ENCODE measurements at places on chromosomes 5 and 9.

- DNase-seq: no peak
These were observed 586 bp upstream of the FCHO2 start for GRCh38 chr5:72955143-72955767.

- no peak for DNase-seq
These were observed 298.8 kb upstream of the IRX4 start for GRCh38 chr5:2181557-2181956.

GRCh38 chr5:149585910-149586309 is 4.6 kb downstream of the ARHGEF37 start:
- DNase-seq: no peak

DNA sequence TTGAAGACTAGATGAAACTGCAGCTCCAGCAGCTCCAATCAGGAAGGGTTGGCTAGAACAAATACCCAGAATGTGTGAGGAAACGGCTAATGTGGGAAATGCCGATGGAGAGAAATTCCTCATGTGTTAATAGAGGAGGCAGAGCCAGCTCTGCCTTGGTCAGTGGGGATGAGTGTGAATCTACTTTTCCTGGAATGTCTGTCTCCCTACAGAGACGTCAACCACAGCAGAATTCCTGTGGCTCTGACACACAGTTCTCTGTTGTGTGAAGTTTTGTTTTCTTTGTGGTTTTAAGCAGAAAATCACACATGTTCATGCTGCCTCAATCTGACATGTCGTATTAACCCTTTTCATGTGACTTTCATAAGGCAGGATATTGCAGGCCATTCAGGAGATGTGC is 476.6 kb upstream of the WWC1 start:
- DNase-seq: no peak

- DNase-seq: no peak
These were observed 29.4 kb upstream of the ALDH1A1 start for GRCh38 chr9:72982146-72982799.

DNA sequence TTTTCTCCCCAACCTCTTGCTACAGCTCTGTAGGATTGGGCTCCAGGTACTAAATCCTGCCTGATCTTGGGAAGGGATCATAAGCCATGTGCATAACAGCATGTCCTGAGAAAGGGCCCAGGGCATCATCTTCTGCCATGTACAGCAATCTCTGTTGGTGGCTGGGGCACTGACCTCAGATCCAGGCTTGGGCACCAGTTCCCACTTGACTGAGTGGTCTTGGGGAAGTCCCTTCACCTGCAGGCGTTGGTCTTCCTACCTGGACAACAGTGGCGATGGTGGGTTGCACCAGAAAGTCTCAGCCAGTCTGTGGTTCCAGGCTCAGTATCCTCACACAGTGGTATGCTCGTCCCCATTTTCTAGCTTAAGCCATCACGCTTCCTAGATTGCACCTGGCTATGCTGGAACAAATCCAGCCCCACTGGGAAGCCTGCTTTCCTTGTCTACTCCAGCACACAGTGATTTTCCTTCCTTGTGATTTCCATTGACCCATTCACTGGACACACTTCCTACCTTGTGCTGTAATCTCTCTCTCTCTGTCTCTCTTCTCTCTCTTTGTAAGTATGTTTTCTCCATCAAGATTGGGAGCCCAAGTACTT is 121.7 kb upstream of the PITX1 start:
- DNase-seq: no peak

- DNase-seq: no peak
These were observed 7.5 kb upstream of the REEP5 start for GRCh38 chr5:112929336-112930081.

DNA sequence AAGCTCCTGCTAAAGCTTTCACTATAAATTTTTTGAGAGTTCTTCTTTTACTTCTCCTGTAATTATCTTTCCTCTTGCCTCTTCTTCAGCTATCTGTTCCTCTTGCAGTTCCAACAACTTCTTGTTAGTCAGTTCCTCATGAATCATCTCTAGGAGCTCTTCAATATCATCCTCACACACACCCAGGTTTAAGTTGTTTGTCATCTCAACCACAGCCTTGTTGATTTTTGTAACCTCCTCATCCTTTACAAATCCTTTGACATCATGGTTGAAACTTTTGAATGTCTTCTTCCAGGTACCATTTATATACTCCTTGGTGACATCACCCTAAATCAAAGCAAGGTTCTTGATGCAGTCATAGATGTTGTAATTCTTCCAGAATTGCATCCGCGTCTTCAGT is 106.3 kb upstream of the MAMDC2 start:
- no peak for DNase-seq

DNA sequence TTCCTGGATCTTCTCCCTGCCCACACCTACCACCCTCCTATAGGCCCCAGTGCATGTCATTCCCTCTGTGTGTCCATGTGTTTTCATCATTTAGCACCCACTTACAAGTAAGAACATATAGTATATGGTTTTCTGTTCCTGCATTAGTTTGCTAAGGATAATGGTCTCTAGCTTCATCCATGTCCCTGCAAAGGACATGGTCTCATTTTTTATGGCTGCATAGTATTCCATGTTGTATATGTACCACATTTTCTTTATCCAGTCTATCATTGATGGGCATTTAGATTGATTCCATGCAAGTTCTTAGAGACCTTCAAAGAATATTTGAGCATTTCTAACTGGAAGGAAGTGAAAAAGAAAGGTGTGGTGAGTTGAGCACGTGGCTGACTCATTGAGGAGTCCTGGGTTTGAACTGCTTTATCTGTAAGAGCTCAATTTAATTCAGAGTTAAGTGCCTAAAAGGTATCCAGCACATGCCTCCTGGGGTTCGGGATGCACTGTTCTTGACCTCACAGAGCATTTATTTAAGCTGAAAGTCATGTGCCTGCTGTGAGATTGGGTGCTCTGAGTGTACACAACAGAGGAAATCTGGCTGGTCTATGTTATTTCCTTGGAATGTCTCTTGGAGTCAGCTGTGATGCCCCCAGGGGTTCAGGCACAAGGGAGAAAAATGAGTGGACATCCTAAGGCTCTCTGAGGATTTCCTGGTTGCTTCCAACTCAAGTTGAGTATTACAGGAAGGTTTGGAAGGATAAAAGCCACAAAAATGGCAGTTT is 56.4 kb downstream of the SH3GL2 start:
- DNase-seq: no peak

DNA sequence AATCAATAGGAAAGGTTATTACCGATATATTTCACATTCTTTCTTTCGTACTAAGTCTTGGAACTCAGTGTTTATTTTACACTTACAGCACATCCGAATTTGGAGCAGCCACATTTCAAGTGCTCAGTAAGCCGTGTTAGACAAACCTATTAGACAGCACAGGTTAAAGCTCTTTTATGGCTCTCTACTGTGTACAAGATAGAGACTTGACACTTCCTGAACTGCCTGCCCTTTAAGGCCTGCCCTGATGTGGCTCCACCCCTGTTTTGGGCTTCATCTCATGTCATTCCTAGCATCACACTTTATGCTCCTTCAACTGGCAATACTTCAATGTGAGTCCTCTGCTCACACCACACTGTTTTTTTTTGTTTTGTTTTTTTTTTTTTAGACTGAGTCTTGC is 23.5 kb upstream of the SUSD1 start:
- DNase-seq: no peak

GRCh38 chr9:19788614-19789271 is at the start of gene SLC24A2:
Gene SLC24A2 (minus strand): TSS chr9:19789037.
- DNase-seq: no peak

DNA sequence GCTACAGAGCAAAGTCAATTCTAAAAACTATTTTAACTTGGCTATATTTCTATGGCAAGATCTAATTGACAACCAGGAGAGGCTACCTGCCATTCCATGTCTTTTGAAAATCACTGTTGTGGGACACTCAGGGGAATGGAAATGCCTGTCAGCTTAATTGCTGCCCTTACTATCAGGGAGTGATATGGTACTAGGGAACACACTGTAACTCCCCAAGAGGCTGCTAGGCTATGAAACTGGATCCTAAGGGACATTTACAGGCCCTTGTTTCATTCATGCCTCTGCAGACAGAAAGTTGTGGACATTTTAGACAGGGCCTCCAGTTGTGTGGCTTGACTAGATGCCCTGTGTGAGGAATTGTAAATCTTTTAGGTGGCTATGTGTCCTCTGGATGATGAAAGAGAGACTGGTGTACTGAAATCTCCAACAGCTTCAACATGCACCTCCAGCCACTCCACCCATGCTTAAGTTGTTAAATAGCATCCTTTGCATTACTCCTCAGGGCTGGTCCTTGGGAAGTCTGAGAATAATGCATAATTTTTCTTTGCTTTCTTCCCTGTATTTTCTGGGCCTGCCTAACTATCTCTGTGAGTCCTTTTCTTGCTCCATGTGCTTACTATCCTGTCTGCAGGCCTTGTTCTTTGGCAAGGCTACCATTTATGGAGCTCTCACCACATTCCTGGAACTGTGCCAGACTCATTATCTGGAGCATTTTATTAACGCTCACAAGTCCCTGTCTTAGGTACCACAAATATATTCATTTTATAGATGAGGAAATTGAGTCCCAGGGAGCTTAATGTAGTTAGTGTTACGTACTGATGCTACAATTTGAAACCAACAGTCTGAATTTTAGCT is 3.2 kb downstream of the MROH2B start:
- DNase-seq: no peak

- no peak for DNase-seq
These were observed 4.6 kb upstream of the FEM1C start for GRCh38 chr5:115549154-115549553.

DNA sequence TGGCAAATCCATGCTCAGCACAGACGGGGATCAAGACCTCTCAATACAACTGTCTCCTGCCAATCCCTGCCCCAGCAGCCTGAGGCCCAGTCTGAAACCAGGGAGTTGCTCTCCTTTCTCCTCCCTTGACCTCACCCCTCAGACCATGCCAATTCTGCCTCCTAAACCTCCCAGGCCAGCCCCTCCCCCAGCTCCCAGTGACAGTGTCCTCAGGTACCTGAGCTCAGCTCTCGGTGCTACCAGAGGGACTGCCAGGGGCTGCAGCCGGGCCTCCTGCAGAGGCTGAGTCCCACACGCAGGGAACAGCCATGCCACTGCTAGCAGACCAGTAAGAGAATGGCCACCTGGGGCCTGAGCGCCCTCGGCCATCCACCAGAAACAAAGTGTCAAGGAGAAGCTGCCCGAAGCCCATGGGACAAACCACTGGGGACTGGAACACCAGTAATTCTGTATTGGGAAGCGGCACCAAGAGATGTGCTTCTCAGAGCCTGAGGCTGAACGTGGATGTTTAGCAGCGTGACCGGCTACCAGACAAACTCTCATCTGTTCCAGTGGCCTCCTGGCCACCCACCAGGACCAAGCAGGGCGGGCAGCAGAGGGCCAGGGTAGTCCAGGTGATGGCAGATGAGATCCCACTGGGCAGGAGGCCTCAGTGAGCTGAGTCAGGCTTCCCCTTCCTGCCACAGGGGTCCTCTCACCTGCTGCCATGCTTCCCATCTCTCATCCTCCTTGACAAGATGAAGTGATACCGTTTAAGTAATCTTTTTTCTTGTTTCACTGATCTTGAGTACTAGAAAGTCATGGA is 557 bp upstream of the IL3 start:
- no peak for DNase-seq

DNA sequence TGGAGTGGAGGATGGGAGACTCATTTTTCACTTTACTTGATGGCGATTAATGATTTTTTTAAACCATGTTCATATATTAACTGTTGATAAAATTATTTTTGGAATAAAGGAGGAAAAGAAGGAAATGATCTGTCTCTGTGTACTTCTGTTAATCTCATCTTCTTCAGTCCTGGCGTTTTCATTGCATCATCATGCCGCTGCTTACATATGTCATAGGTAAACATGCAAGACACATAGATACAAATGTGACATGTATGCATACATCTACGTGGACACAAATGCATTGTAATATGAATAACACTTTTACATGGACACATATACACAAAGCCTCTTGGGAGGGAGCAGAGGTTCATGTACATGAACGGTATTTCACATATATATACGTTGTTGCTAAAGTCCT is 10.0 kb downstream of the TMEM174 start:
- no peak for DNase-seq

DNA sequence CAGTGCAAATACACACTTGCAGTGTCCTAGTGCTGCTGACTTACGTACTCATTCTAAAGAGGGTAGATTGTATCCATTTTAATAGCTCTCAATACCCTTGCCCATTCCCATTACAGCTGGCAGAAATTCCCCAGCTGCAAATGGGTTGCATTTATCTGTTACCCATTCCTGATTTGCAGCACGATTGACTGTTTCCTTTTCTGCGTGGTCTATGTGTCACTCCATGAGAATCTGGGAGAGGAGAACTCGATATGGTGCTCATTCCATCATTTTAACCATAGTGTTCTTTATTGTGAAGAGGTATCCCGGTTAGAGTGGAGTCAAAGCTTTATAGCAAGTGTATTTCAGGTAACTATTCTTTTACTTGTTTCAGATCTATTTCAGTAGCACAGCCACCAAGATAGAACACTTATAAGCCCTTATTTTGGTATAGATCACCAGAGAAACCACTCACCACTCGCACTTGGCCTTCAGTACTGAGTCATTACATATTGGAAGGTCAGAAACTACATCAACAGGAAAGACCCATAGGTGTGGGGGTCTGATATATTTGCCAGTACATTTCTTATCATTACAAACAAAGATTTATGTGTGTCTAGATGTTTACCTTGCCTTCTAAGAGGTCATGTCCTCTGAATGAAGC is 139.5 kb downstream of the MUSK start:
- no peak for DNase-seq
